Spinal cord (tissue), 10 donors: ENCODE measurements at places on chromosomes 12 and 14. TPM values are rescaled to one million over a fixed set of nuclear protein-coding genes. Genes with fewer than 3 reads are reported as not detected.

DNA sequence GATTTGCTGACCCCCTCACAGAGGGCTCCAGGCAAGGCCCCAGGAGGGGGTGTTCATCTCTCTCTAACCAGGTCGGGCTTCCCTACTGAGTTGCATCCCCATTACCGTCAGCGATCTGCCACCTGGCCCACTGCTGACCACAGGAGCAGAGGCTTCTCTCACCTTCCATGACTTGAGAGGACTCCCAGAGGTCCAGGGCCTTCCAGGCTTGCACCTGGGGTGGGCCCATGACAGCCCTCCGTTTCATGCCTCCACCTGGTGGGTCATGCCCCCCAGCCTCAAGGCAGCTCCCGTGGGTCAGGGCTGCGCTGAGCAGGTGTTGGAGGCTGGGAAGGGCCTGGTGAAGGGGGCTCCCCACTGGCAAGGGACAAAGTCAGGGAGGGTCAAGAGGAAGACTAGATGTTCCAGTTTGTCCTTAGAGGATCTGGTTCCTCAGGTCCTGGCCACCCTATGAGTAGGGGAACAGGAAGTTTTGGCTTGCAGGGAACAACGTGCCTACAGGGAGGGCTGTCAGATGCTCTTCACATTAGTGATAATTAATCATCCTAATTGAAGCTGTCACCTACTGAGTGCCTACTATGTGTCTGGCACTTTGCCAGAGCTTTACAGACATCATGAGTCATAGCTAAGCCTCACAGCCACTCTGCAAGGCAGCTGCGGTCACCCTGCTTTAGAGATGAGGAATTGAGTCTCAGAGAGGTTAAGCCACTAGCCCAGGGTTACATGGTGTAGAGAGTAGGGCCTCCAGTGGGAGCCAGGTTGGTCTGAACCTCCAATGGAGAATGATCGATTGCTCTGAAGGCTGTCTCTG lies 13.8 kb downstream of the NFKBIA start:
- no peak for DNase-seq

GRCh38 chr12:99232324-99232723 lies 415.2 kb upstream of the GARIN6 start:
- peak; percentile 49 for DNase-seq

GRCh38 chr12:31588976-31589375 lies 2.0 kb downstream of the DENND5B start:
- peak; percentile 16 for DNase-seq

DNA sequence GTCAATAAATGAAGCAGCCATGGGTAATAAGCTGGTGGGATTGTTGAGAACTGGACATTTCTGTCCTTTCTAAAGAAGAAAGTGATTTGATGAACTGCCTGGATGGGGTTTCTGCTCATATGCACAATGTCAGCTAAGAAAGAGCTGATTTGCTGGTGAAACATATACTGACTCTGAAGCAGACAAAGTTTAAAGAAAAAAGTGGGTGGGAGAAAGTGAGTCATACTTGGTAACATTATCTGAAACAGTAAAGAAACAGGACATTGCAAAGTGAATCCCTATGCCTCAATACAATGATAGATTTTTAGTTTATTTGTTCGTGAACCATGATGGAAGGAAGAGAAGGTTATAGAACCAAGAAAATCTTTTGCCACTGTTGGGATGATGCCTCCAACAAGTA lies 95.6 kb upstream of the DNM1L start:
- DNase-seq: no peak

DNA sequence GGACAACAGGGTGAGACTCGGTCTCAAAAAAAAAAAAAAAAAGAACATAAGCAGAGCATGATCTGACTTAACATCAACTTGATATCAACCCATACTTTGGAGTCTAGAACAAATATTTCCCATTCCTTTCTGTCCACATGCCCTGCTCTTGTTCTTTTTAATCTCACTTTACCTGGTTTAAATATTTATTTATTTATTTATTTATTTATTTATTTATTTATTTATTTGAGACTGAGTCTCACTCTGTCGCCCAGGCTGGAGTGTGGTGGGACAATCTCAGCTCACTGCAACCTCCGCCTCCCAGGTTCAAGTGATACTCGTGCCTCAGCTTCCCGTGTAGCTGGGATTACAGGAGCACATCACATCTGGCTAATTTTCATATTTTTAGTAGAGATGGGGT lies 19.6 kb upstream of the LRP6 start:
- DNase-seq: no peak

DNA sequence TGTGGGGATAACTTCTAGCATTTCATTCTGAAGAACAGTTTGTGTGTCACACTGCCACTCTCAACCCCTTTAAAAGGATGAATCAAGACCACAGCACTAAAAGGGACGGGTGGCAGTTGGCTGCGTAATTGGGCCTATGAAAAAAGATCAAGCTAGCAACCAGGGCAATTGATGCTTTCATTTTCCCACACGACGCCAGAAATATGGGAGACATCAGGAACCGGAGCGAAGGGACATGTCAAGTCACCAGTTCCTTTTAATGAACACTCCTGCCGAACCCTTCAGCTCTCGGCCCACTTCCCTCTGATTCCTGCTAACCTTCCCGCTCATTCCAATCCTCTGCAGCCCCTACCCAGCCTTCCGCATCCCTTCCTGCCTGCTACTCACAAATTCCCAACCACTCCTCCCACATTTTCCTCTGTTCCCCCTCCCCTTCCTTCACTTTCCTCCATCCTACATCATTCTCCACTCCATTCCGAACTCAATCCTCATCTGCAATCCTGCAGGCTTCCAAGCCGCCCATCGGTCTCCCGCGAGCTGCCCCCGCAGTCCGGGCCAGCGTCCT lies 753 bp downstream of the CSRNP2 start:
- DNase-seq: peak; percentile 22

GRCh38 chr12:3975652-3976051 lies 102.5 kb upstream of the PARP11 start:
- DNase-seq: no peak

DNA sequence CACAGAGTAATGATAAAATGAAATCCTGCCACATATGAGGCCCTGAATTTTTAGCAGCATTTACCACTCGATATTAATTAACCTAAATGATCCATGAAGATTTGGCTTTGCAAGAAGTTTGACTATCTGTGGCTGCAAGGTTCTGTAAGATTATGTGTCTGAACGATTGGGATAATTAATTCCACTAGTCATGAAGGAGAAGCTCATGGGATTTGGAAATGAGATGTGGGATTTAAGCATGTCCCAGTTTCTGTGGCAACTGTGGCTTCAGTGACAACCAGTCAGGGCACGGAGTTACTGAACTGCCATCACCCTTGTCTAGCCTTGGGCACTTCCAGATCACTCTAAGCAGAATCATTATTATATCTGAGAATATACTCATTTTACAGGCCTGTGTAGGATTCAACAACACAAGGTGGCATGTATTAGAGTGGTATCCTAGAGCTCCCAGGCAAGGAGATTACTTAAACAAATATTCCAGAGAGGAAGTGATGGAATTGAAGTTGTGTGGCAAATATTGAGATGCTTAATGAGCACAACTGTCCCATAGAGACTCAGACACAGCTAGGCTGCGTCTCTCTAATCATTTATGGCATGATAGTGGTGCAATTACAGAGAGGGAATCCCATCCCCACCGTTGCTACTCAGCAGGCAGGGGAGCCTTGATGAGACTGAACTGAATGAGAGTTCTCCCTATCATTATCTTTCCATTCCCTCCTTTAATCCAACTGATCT lies 205.0 kb upstream of the KRR1 start:
- DNase-seq: no peak

DNA sequence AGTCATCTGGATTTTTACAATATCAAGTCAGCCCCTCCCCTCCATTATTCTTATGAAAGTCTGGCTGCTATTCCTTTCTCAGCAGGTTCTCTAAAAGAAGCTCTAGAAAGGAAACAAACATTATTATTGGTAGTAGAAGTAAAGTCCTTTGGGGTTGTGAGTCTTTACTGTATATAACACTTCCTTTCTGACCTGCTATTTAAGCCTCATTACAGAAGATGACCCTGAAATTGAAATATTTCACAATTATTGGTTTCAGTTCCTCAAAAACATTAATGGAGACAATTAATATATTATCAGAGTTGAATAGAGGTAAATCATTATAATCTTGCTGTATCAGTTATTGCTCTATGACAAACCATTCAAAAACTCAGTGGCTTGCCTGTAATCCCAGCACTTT lies 19.3 kb downstream of the PLEKHA5 start:
- no peak for DNase-seq

- peak; percentile 83 for DNase-seq
These were observed 83.8 kb upstream of the VRK1 start for GRCh38 chr14:96713426-96713825.

DNA sequence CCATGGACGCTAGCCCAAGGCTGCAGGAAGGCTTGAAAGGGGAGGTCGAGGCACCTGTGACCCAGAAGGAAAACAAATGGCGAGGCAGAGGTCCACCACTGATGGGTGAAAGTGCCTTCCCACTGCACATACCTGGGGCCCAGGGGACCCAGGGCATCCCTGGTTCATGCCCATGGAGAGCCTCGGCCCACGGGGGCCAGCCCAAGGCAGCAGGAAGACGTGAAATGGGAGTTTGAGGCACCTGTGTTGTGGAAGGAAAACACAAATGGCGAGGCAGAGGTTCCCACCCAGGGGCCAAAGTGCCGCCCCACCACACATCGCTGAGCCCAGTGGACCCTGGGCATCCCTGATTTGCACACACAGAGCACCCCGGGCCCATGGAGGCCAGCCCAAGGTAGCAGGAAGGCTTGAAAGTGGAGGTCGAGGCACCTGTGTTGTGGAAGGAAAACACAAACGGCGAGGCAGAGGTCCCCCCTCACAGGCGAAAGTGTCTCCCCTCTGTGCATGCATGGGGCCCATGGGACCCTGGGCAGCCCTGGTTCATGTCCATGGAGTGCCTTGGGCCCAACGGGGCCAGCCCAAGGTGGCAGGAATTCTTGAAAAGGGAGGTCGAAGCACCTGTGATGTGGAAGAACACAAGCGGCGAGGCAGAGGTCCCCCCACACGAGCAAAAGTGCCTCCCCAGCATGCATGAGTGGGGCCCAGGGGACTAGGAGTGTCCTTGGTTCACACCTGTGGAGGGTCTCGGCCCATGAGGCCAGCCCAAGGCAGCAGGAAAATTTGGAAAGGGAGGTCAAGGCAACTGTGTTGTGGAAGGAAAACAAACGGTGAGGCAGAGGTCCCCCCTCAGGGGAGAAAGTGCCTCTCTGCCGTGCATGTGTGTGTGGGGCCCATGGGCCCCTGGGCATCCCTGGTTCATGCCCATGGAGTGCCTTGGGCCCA lies 383.3 kb downstream of the ALG10 start:
- DNase-seq: no peak

GRCh38 chr12:76636121-76636692 lies 76.6 kb upstream of the OSBPL8 start:
- peak; percentile 44 for DNase-seq

The PIK3C2G gene
- 0.22 TPM for total RNA-seq

The TSPAN19 gene
- 1.1 TPM for total RNA-seq

The RTL1 gene
- total RNA-seq: 0.44 TPM

The KRT3 gene
- total RNA-seq: 0.10 TPM
